ENCODE measurements at places on chromosomes 11 and 22.

DNA sequence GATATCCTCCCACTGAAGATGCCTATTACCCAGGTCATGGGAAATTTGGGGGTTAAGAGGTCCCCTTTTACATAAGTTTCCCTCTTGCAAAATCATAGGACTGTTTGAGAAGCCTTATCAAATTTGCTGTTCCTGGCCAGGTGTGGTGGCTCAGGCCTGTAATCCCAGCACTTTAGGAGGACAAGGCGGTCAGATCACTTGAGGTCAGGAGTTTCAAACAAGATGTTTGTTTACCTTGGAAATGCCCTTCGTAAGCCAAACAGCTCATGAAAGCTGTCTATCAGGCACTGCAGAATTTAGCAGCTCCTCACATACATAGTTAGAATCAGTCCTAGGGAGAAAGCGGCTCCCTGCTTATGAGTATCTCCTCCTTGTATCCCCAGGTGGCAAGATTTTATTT lies 4.9 kb upstream of the EI24 start:
- no peak for DNase-seq

DNA sequence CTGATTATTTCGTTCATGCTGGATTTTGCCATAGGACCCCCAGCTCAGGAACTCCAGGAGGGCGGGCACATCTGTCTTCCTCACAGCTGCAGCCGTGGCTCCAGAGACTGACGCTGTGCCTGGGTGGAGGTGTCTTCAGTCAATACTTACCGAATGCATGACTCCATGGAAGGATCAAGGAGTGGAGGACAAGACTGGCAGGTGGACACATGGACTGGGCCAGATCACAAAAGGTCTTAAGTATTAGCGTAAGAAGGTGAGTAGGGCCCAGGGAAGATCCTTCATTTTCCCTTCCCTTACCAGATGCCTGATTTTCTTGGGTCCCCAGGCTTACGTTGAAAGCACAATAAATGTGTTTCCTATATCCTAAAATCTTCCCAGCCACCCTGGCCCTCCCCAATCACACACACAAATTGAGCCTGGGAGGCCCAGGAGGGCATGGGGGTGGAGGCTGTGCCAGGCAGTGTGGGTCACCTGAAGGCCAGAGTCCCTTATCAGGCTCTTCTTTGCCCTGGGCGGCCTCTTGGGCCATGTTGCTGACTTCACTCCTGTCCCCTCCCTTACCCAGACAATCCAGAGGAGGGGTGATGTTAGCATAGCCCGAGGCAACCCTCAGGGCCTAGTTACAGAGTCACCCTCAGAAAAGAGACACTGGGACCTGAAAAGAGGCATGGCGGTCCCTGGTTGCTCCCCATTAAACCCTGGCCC lies 56.4 kb downstream of the CYTH4 start:
- DNase-seq, result no peak

GRCh38 chr11:69580529-69580928 lies 60.4 kb upstream of the CCND1 start:
- no peak for DNase-seq

- no peak for DNase-seq
These were observed 492.1 kb downstream of the SOX6 start for GRCh38 chr11:15864026-15864805.

- DNase-seq, result no peak
These were observed 32.3 kb upstream of the FCHSD2 start for GRCh38 chr11:73174495-73174791.

All from activated T-helper 9 cell treated with anti-CD3 and anti-CD28 coated beads, Interleukin-2, amount 50 U/mL, for 16 hours (primary cell).